NCI-H1930 (cell line): ENCODE measurements at places on chromosomes 1 and 21.

DNA sequence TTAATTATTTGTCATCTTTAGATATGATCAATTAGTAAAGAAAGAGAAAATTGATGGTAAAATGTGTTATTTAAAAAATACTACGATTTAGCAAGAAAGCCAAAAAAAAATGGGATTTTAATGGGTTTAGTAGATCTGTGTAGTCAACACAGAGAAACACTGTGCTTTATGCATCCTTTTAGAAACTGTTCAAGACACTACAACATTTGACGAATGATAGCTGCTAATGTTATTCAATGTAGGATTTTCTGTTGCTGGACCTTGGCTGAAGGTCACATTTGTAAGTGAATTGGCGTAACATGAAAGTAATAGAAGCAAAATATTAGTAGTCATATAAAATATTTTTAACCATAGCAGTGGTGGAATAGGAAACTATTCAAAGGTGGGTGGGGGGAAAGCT, 1293.9 kb downstream of the NCAM2 start:
- no peak for DNase-seq

GRCh38 chr1:247211339-247211738, 39.5 kb upstream of the ZNF124 start:
- DNase-seq, result no peak

- no peak for DNase-seq
These were observed 356.3 kb upstream of the DPYD start for GRCh38 chr1:98277118-98277517.

GRCh38 chr1:113456967-113457366, 66.7 kb downstream of the MAGI3 start:
- no peak for DNase-seq

- no peak for DNase-seq
These were observed 2.0 kb downstream of the FMO1 start for GRCh38 chr1:171250263-171250662.

GRCh38 chr1:213371525-213371846, 320.4 kb downstream of the RPS6KC1 start:
- DNase-seq, result no peak

DNA sequence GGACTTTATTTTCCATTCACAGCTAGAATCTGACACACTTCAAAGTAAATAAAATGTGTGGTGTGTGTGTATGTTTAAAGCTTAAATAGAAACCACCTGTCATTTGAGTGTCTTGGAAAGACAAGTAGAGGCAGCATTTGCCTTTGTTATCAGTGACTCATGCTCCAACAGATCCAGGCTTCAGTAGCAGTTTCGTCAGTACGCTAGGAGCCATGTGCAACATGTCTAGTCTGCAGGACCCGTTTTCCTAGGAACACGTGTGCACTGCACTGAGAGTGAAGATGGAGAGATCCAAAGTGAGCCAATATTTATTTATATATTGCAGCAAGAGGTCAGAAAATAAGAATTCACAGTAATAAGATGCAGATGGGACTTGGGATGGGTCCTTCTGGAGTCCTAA, 41.8 kb downstream of the SGIP1 start:
- DNase-seq, result no peak

DNA sequence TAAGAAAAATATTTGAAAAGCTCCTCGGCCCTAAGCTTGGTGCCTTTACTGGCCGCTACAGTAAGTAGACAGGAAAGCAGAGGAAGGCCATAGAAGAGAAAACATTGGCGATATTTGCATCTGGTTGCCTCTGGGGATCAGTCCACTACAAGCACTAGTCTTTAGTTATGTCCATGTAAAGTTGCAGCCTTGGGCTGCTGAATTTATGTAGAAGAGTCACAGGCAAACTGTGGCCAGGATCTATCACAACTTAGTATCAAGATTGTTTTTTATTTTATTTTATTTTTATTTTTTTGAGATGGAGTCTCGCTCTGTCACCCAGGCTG, 228.7 kb upstream of the CAMK1G start:
- DNase-seq, result no peak

GRCh38 chr1:160625725-160626498, 20.9 kb downstream of the SLAMF1 start:
- no peak for DNase-seq

DNA sequence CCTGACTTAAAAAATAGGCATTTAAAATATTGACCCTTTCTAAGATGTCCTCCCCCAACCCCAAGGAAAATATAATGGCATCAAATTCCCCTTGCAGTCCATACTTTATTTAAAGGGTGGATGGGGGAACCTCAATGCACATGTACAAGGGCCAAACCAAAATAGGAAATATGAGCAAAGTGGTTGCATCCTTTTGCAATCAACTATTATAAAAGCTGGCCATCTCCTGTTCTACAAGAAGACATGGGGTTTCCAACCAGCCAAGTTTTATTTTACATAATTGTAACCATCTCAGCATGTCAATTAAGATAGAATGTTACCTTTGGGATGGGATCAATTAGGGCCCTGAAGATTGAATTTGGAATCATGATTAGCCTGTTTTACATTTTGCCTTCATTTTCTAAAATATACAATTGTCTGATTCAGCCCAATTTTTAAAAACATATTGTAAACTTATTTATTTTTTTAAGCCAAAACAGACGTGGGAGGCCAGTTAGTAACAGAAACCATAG, 146.7 kb upstream of the NFIA start:
- no peak for DNase-seq

GRCh38 chr1:160829766-160830165, 32.9 kb downstream of the CD244 start:
- DNase-seq, result no peak

- DNase-seq, result no peak
These were observed 4.3 kb upstream of the CSF1 start for GRCh38 chr1:109906160-109906838.

- no peak for DNase-seq
These were observed 198.9 kb downstream of the HS2ST1 start for GRCh38 chr1:87113313-87113712.
